ENCODE measurements at places on chromosomes 3 and 15.
A peak's percentile ranks its signal among the peaks of the same experiment; 100 is the strongest.

- DNase-seq, result peak; percentile 17
Measured at GRCh38 chr3:117628823-117629291, 919.3 kb downstream of the TUSC7 start.

- DNase-seq, result no peak
Measured at GRCh38 chr15:70810916-70811578, 42.9 kb downstream of the LARP6 start.

DNA sequence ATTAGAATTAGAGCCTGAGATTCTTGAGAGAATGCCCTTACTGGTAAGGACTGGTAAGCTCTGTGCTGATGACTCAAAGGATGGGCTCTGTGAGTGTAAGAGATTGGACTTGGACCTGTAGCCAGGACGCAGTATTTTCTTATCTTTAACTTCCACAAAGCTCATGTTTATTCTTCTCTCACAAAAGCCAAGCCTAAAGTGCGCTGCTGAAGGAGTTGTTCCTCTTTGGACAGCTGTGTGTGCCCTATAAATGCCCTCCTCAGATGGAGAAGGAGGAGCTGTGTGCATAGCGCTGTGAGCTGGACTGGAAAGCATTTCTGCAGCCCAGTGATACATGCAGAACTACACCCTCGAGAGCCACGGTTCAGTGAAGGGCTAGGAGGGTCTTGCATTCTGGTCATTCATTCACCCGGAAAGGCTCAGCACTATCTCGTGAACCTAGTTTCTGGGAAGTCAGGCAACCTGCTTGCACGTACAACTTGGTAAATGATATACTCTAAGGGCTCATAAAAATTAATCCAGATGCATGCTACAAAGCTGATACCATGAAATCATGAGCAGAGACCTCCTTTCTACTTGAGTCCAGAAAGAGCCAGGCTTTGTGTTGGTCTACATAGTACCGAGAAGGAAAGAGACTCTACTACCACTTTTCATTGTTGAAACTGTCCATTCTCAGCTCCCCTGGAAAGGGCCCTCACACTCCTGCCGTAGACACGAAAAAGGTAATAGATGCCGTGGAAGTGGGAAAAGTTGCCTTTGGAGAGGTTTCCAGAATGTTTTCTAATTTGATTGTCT is 103.0 kb upstream of the TBL1XR1 start:
- DNase-seq, result no peak

GRCh38 chr3:126487151-126487771 is 11.6 kb upstream of the ZXDC start:
- no peak for DNase-seq

DNA sequence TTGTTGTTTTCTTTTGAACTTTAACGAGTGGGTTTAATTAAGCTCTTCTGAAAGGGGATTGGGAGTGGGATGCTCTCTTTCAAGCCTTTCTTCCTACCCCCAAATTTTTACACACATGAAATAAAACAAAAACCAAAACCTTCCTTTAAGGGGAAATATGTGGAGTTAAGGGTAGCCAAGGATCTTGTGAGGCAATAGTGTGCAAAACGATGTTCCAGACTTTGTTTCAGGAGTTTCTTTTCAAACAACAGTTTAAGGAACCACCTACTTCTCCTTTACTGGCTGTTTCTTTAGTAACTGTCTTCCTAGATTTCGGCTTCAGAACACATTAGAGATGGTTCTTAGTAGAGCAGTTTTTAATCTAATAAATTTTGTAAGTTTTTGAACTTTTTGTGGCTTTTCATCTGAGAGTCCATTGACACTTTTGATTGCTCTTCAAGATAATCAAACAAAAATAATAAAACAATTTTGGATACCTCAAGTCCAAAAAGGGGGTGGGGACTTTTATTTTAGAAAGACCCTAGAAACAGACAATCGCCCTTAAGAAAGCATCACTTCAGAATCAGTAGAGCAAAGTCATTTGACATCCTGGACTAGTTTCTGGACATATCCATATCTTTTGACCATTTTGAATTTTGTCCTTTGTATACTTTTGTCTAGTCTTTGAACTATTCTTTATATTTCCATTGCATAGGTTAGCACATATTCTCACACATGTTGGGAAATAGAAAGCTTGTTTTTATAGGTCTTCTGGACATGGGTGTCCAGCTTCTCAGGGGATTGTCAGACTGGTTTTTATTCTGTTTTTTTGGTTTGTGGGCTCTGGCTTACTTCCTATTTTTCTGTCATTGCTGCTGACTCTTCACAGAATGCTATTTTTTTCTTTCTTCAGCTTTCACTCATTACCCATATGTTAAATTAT is 6.0 kb downstream of the DIPK2A start:
- no peak for DNase-seq

GRCh38 chr15:58564981-58565380 is 133.2 kb downstream of the LIPC start:
- DNase-seq, result no peak

GRCh38 chr15:34851751-34852150 is 56.4 kb upstream of the ACTC1 start:
- no peak for DNase-seq

- no peak for DNase-seq
Measured at GRCh38 chr15:98650417-98651035, 2.2 kb downstream of the IGF1R start.

- no peak for DNase-seq
Measured at GRCh38 chr3:152047465-152047864, 174.0 kb downstream of the SUCNR1 start.

DNA sequence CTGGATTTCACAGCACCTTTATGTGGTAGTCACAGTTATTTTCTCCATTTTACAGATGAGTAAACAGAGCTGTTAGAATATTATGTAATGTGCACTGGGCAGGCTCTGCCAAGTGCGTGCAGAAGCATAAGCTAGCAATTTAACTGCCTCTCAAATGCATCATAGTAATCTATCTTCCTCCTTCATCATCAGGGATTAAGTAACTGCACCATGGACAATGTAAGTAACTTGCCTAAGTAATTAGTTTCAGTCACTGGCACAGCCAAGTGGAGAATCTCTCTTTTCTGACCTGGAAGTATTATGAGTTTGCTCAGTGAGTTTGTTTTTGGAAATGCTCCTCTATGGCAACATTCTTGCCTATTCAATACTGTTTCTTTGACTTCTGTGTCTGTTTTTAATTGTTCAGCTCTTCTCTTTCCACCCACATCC is 260.5 kb downstream of the PTPRG start:
- DNase-seq, result peak; percentile 45

- no peak for DNase-seq
Measured at GRCh38 chr3:8095724-8096123, 405.9 kb upstream of the LMCD1 start.
